ENCODE measurements at places on chromosomes 1 and 21. TPM values are rescaled to one million over a fixed set of nuclear protein-coding genes. Genes with fewer than 3 reads are reported as not detected.

The TMEM240 gene
- polyA plus RNA-seq, result 5.9 TPM

DNA sequence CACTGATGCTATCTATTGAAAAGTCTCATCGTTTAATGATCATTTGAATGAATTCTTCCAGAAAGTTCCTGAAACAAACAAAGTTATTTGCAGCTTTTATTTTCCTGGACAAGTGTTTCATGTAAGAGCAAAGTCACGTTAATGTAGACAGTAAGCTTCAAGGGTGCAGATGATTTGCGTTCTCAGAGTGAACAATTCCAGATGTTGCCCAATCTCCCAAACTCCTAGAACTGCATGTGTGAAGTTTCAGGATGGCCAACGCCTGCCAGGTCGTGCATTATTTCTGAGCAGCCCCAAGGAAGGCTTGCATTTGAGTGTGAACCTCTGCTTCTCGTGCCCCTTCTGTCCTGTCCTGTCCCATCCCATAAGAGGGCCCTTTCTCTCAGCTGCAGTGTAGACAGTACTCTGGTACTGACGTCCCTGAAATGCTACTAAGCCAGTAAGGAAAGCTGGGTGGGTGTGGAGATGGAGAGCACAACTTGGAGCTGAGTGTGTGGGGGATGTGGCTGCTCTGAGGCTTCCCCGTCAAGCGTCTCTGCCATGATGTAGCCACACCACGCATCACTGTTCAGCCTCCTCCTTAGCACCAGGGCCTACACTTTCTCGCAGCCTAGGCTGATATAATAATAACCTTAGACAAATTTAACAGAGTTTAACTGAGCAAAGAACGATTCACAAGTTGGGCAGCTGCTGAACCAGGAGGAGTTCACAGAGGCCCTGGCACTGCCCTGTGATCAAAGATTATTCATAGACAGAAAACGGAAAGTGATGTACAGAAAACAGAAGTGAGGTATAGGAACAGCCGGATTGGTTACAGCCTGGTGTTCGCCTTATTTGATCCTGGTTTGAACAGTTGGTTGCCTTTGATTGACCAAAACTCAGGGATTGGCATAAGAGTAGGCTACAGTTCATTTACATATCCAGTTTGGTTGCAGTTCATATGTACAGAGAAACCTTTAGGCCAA, 50.4 kb downstream of the RHOU start:
- no peak for DNase-seq

DNA sequence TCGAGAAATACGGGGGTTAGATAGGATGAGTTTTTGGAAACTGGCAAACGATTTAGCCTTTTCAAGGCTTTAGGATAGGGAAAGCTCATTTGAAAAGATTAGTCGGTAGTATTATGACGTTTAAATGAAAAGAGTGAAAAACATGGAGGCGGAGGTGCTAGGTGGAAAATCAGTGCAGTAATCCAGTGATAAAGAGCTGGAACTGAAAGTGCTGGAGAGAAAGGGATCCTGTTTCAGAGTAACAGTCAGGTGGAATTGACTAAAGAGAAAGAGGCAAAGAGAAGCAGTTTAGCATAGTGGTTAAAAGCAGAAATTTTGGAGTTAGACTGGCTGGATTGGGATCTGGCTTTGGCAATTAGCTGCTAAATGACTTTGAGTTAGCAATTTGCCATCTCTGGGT, 945 bp downstream of the WDR3 start:
- DNase-seq, result no peak

DNA sequence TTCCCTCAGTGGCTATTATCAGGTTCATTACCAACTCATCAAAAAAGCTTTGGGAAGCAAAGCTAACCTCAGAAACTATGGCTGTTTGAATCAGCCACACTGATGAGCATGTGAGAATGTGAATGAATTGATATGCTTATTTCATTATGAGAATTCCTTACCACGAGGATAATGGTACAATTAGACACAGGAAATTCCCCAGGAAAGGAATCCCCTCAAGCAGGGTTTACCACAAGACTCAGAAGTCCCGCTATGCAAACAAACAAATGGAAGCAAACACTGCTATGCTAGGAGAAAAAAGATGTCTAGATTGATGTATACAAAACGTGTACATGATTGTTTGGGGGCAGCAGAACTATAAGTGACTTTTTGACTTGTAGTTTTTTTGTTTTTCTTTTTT, 205.0 kb downstream of the HMCN1 start:
- DNase-seq, result no peak

- no peak for DNase-seq
These were observed 71.0 kb downstream of the CD2 start for GRCh38 chr1:116825207-116825719.

- DNase-seq, result no peak
These were observed 44.8 kb upstream of the TADA1 start for GRCh38 chr1:166920561-166921475.
